ACHN (cell line): ENCODE measurements at places on chromosomes 7 and 10.
A peak's percentile ranks its signal among the peaks of the same experiment; 100 is the strongest.

DNA sequence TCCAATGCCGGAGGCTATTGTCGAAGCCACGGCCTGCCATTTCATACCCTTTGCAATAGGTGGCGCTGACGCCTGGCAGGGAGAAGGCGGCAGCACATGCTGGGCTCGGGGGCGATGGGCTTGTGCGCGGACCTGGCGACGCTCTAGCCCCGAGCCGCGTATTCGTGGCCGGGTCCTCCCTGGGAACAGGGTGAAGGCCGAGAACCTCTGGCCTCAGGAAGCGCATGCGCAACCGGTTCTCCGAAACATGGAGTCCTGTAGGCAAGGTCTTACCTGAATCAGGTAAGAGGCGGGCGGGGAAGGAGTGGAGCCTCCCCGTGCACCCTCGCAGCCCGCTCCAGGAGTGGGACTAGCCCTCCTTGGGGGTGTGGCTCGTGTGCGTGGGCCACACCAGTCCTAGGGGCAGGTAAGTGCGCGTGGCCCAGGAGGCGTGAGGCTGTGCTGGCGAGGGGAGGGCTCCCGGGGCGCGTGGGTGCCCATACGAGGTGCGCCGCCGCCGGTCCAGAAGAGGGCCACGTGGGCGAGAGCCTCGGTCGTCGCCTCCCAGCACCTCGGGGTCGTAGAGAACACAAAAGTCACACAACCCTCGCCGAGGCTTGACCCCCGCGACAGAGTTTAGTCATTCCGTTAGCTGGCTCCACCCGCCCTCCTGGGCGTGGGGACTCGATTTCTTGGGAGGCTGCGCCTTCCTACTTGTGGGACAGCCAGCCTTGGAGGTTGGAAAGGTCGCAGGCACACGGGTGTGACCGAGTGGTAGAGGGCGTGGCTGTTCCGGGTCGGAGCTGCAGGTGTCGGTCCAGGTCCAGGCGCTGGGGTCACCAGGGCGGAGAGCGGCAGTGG lies 5.6 kb upstream of the MEST start:
- peak; percentile 75 for DNase-seq

DNA sequence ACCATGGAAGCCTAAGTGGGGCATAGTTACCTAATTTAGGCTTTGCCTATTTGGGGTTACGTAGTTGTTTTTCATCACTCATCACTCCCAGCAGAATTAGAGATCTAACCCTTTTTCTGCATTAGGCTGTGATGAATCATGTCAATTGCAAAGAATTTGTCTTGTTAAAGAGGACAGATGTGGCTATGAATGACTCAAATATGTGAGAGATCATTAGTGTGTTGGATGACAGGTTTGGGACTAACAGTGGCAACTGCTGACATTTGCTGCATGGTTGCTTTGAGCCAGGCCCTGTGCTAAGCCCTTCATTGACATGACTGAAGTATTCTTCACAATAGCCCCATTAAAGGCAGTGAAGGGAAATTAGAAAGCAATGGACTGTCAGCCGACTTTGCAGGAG lies 83.4 kb upstream of the BMPER start:
- no peak for DNase-seq

DNA sequence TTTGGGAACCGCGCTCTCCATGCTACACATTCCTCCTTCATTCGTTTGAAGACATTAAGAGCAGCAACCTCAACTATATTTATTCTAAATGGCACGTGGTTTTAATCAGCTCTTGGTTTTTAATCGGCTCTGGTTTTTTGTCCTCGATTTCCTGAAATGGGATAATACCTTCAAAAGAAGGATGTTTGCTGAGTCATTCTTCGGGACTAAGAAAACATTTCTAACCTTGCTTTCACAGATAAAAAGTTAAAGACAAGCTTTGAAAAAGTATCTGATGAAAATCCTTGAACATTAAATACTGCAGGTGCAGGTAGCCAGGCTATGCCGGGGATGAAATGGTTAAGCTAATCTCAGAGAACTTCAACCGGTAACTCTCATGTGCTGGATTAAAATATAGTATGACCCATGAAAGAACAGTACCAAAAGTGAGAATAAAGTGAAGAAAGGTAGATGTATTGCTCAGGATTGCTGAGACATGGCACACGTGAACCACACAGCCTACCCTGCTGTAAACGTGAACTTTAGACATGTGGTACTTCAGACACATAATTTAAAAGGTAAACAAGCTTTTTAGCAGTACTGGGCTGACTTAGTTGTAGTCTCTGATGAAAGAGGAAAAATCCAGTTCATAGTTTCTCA lies 89.1 kb downstream of the PTPRN2 start:
- DNase-seq: no peak

- no peak for DNase-seq
Observed at GRCh38 chr7:103712991-103713778, 267.2 kb upstream of the SLC26A5 start.

DNA sequence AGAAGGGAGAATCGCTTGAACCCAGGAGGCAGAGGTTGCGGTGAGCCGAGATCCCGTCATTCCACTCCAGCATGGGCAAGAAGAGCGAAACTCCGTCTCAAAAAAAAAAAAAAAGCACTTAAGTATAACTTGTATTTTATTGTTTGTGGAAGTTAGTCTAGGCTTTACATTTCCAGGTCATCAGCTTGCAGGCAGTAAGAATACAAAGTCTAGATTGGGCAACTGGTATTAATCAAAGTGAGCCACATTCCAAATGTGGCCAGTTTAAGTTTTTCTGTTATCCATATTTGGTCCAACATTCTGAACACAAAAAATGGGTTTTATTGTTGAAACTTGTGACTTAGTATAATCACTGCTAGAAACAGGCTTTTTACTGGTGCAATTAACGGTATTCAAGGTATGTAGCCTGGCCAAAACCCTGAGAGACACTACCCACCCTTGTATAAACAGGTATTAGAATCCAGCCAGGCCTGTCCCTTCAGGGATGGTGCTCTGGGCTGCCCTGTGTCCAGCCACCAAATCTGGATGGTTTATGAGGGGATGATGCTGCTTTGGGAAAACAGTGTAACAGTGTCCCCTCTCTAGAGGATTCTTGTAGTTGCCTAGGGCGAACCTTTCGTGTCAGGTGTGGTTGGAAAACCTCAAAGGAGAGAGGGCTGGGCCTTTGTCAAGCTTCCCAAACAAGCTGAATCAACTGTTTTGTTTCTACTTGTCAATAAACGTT lies 122.1 kb upstream of the EFCAB10 start:
- DNase-seq: no peak

DNA sequence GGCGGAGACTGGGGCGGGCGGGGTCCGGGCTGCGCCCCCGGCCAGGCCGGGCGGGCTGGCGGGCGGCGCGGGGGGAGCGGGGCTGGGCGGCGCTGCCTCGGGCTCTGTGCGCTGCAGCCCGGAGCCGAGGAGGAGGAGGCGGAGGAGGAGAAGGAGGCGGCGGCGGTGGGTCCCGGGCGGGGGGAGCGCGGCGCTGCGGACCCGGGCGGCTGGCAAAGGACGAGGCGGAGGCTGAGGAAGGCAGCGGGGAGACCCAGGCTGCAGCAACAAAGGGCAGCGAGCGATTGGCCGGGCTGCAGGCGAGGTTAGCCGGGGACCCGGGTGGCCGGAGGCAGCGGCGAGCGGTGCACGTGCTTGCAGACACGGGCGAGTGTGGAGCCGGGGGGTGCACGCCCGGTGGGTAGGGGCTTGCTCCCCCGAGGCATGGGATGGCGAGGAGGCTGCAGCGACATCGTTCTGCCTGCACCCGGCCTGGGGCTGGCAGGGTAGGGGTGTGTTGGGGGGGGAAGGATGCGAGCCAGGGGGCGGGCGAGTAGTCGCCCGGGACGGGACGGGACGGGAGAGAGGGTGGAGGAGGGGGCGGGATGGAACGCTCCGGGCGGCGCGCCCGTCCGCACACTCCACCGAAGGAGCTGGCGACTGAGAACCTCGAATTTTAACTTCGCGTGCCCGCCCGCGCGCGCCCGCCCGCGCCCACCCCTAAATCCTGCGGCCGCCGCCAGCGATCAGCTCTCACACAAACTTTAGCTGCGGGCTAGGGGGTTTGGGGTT lies 844 bp upstream of the KAT6B start:
- peak; percentile 51 for DNase-seq

GRCh38 chr10:91012502-91012901 lies 91.6 kb upstream of the ANKRD1 start:
- DNase-seq: no peak

GRCh38 chr7:69373171-69374043 lies 224.9 kb upstream of the AUTS2 start:
- no peak for DNase-seq

DNA sequence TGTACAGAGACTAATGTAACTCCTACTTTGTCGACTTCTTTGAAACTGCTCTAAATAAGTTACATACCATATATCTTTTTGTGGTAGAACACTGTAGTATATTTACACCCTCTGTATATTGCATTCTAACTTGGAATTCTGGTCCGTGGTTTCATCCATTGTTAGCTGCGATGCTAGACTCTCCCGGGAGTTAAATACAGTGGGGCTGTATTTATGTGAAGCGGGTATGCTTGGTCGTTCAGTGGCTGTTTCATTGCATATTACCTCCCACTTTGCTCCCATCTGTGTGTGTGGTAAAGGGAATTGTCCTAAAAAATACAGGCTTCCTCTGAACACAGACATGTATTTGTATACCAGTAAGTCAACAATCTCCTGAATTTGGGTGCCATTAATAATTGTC lies 231.1 kb downstream of the SLC25A13 start:
- DNase-seq: no peak

- DNase-seq: no peak
Observed at GRCh38 chr7:79157281-79157680, 296.2 kb downstream of the MAGI2 start.

DNA sequence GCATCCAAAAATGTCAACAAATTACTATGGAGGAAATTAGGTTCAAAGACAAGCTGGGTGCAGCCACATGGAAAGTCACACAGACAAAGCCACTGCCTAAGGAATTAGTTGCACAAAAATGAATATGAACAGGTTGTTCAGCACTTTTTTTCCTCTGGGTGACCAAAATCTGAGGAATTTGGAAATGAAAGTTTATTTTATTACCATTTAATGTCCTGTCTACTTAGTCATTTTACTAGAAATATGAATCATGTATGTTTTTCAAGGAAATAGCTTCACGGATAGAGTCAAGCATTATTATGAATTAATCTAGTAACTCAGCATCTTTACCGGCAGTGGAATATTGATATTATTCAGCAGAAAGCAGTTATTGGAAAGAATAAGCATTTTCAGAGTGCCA lies 106.3 kb downstream of the ANK3 start:
- no peak for DNase-seq

DNA sequence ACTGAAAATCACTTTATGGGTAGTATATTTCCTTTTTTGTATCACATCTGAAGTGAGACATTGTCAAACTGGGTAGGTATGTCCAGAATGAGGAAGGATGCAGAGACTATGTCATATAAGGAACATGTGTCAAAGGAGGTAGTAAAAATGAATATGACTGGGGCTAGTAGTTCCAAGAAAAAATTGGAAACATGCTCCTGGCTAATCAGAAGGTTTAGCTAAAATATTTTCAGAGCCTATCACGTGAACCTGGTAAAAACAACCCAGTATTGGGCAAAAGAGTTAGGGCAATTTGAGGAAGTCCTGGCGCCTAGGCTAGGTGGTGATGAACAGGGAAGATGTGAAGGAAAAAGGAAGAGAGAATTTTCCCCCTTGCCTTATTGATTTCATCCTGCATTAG lies 26.4 kb downstream of the ENTPD1 start:
- DNase-seq: no peak

DNA sequence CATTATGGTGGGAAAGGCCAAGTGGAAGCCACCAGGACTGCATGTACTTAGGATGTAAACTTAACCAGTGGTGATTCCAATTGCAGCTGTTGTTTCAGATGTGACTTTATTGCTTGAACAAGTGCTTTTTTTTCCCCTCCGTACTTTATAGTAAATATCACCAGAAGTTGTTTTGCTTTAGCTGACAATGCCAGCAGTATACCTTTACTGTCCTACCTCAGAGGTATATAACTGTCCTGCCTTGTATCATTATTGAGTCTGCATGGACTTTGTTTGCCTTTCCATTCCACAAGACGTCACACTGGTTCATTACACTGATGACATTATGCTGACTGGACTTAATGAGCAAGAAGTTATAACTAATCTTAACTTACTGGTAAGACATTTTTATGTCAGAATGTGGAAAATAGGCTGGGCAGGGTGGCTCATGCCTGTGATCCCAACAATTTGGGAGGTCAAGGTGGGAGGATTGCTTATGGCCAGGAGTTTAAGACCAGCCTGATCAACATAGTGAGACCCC lies 77.1 kb upstream of the RAB18 start:
- DNase-seq: no peak

GRCh38 chr10:67965456-67965855 lies 81.0 kb downstream of the SIRT1 start:
- DNase-seq: no peak

DNA sequence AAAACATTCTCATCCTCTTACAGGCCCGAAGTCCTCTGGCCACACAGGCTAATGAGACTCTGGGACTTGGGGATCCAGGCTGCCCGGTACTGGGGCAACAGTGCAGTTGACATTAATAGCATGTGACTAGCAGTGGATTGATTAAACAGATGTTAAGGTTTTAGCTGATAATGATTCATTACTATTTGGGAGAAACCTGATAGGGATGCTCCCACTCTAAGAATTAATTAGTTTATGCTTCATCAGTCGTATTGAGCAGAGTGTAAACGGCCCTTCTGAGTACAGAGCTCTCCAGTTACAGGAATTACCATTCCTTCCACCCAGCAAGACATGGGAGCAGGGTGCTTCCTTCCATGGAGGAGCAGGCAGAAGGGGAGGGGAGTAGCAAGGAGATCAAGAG lies 82.7 kb downstream of the RPS24 start:
- no peak for DNase-seq

- no peak for DNase-seq
Observed at GRCh38 chr7:11612737-11613136, 219.3 kb downstream of the THSD7A start.

- no peak for DNase-seq
Observed at GRCh38 chr10:94631077-94631875, 52.3 kb upstream of the CYP2C18 start.

DNA sequence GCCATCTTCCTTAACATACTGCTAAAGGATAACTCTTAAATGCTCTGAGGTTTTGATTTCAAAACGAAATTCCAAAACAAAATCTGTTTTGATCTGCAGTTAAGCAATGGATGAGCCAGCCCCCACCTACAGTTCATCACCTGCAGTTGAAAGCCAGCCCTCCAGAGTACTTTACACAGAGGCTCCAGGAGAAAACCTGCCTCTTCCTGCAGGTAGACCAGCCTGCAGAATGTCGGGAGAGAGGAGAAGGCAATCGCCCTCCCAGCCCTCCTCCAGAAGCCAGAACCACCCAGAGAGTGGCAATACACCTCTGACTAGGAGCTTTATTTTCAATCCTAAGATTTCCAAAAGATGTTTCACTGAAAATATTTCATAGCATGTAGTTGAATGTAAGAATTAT lies 798.1 kb downstream of the GATA3 start:
- DNase-seq: no peak

GRCh38 chr10:15539262-15539661 lies 168.2 kb upstream of the FAM171A1 start:
- no peak for DNase-seq

DNA sequence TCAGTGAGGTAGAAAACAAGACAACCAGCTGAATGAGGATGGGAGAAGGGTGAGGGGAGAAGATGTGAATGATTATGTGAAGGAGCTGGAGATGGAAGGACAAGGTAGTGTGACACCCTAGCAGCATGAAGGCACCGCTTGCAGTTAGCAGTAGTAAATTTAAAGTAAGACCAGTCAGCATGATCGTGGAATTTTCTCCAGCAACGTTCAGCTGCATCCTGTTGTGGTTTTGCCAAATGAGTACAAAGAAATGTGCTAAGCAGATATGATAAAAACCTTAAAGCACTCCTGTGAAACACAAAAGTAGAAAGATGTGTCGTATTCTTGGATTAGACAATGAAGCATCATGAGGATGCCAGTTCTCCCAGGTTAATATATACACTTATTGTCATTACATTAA lies 34.1 kb upstream of the IFRD1 start:
- DNase-seq: no peak

GRCh38 chr7:1922071-1922869 lies 252.2 kb downstream of the ELFN1 start:
- no peak for DNase-seq
